RPMI8226 (cell line): ENCODE measurements at places on chromosomes 3 and 15.

- no peak for DNase-seq
These were observed 716.5 kb upstream of the CFAP20DC start for GRCh38 chr3:59766200-59766872.

DNA sequence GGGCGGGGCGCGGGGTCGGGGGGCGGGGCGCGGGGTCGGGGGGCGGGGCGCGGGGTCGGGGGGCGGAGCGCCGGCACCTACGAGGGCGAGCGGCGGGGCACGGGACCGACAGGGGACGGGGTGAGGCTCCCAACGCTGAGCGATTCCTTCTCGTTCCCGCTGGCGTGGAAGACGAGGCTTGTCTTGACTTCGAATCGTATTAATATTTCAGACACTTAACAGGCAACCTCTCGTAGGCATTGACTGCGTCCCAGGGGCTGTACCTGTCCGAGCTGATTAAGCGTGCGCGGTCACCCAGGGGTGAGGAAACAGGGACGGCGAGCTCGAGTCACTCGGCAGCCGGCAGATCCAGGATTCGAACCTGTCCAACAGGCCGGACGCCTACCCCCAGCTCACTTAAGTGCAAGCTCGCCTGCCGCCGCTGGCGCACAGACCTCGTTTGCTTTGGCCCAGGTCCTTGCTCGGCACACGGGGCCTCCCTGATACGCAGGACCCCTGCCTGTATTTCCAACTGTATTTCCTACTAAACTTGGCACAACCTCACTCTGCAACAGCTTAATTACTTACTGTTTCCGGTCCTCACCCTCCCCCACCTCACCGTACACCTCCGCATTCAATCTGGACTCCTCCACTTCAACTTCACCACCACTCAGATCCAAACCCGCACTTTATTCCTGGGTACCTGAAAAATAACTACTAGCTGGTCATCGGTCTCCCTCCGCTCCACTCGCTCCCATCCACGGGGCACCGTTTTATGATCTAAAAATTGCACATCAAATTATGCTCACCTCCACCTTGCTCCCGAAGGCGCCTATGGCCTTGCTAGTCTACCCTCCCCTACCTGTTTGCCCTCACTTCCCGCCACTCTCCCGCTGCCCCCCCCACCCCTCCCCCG, 722 bp upstream of the ZXDC start:
- no peak for DNase-seq

- DNase-seq, result no peak
These were observed 56.3 kb downstream of the PPARG start for GRCh38 chr3:12345141-12345561.

DNA sequence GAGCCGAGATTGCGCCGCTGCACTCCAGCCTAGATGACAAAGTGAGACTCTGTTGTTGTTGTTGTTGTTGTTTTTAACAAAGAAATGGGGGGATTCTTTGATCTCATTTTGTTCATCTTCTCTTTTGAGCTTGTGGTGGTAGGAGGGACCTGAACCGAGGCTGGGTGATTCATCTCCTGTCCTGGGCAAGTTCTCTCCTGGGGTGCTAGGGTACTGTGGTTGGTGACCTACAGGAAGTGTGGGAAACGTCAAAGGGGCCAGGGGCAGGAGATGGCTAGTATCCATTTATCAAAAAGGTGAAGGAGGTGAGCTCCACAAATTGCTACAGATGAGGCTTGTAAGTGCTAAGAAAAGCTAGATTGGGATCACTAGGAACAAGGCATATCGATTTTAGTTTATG, 14.3 kb downstream of the PPCDC start:
- DNase-seq, result no peak

DNA sequence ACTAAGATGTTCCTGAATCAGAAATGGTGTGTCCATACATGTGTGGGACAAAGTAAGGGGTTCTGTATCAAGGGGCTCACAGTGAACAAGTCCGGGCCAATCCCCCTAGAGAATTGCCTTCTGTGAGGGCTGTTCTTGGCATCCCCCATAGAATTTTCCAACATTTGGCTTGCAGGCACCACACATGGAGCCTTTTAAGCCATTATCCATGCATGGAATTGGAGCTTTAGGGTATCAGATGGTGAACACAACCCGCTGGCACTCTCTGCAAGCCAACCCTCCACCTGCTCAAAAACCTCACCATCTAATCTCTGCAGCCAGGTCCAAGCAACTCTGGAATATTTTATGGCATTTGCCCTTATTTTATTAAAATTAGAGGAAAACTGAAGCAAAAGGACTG, 278.7 kb downstream of the ERC2 start:
- no peak for DNase-seq

- no peak for DNase-seq
These were observed 219.9 kb downstream of the GAP43 start for GRCh38 chr3:115843206-115843605.
